ENCODE measurements at places on chromosomes 12 and 14. TPM values are rescaled to one million over a fixed set of nuclear protein-coding genes. Genes with fewer than 3 reads are reported as not detected.

GRCh38 chr12:50110762-50111351 is 1.2 kb upstream of the COX14 start:
- DNase-seq: no peak

DNA sequence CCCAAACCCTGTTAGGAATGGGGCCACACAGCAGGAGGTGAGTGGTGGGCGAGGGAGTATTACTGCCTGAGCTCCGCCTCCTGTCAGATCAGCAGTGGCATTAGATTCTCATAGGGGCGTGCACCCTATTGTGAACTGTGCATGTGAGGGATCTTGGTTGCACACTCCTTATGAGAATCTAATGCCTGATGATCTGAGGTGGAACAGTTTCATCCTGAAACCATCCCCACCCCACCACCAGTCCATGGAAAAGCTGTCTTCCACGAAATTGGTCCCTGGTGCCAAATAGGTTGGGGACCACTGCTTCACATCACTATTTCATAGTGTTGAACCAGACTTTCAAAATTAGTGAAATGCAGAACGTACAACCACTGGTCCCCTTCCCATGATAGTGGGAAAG is 57.9 kb upstream of the BICD1 start:
- no peak for DNase-seq

DNA sequence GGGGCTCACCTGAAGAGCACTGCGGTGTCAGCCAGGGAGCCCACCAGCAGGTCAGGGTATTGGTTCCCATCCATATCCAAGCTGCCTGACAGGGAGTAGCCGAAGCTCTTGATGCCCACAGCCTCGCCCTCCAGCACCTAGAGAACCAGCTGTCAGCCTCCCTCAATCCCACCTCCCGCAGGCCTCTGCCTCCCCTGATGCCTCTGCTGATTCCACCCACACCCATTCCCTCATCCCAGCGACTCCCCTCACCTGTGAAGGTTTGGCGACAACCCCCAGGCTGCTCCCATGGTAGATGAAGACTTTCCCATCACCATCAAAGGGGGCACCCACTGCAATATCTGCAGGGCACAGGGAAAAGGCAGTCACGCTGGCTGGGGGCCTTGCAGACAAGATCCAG is 10.0 kb downstream of the ITGA7 start:
- no peak for DNase-seq

- no peak for DNase-seq
Measured at GRCh38 chr12:96482086-96482485, 7.3 kb upstream of the CFAP54 start.

DNA sequence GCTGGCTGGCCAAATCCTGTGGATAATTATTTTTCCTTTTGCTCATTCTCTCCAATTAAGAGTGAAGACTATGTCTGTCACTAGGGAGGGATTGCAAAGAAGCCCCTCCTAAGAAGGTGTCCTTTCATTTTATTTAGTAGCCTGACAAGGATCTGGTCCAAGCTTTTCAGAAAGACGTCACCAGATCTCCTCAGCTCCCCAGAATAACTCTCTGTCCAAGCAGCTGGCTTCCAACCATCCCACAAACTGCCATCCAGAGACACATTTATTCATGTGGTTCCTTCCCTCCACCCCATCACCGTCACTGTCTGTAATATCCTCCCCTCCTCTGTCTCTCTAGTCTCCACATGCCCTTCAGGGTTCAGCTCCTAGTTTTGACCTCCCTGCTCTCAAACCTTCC is 69.9 kb downstream of the PPM1H start:
- no peak for DNase-seq

GRCh38 chr14:52878469-52878868 is 72.4 kb downstream of the FERMT2 start:
- DNase-seq: no peak

Gene PYGL
- 30.5 TPM for total RNA-seq

Gene NYNRIN
- 35.4 TPM for total RNA-seq

DNA sequence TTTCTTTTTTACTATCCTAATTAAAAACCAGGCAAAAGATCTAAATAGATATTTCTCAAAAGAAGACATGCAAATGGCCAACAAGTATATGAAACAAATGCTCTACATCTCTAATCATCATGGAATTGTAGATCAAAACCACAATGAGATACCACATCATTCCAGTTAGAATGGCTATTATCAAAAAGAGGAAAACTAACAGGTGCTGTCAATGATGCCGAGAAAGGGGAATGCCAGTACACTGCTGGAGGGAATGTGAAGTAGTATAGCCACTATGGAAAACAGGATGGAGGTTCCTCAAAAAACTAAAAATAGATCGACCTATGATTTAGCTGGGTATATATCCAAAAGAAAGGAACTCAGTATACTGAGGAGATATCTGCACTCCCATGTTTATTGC is 39.0 kb upstream of the C12orf75 start:
- DNase-seq: no peak

Gene ESPL1
- 4.5 TPM for total RNA-seq

GRCh38 chr12:123948401-123948795 is 24.2 kb downstream of the CCDC92 start:
- no peak for DNase-seq

DNA sequence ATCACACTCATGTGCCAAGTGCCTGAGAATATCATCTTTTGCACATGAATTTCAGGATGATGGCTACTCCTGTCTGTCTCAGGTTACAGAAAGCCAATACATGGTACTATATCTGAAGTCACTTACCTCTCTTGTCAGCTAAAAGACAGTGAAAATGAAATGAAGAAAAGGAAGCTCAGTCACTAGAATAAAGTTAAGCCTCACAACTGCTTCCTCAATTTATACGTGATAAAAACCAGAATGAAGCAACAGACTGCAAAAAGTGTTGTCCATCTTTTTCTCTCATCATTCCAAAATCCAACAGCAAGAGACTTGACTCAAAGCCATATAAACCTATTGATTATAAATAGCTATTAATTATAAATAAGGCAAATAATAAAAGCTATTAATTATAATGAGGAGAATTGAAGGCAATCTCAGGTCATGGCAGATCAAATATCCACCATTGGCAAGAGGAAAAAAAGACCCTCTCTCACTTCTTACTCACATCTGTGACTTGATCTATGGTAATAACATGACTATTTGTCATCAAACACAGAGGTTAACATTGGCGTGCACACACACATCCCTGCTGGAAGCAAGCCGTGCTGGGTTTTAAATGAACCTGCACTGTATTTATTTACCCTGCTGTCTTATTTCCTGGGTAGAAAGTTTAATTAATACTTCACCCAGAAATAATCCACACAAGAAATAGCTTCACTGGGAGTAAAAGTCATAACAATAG is 10.0 kb downstream of the NIN start:
- no peak for DNase-seq

GRCh38 chr12:20436316-20436715 is 68.0 kb downstream of the PDE3A start:
- no peak for DNase-seq

- no peak for DNase-seq
Measured at GRCh38 chr14:104651876-104652260, 37.5 kb upstream of the INF2 start.

- no peak for DNase-seq
Measured at GRCh38 chr12:1525858-1526257, 68.5 kb downstream of the FBXL14 start.

Gene POMT2
- 16.7 TPM for total RNA-seq

GRCh38 chr14:92564344-92565039 is 50.9 kb downstream of the RIN3 start:
- DNase-seq: no peak

Gene MVK
- total RNA-seq: 10.5 TPM

GRCh38 chr14:100422556-100423316 is 99.6 kb downstream of the SLC25A47 start:
- DNase-seq: no peak

Gene CCDC197
- not detected for total RNA-seq

Gene MYL2
- 9.5 TPM for total RNA-seq

- DNase-seq: no peak
Measured at GRCh38 chr12:31687101-31687527, 27.6 kb downstream of the ETFBKMT start.

DNA sequence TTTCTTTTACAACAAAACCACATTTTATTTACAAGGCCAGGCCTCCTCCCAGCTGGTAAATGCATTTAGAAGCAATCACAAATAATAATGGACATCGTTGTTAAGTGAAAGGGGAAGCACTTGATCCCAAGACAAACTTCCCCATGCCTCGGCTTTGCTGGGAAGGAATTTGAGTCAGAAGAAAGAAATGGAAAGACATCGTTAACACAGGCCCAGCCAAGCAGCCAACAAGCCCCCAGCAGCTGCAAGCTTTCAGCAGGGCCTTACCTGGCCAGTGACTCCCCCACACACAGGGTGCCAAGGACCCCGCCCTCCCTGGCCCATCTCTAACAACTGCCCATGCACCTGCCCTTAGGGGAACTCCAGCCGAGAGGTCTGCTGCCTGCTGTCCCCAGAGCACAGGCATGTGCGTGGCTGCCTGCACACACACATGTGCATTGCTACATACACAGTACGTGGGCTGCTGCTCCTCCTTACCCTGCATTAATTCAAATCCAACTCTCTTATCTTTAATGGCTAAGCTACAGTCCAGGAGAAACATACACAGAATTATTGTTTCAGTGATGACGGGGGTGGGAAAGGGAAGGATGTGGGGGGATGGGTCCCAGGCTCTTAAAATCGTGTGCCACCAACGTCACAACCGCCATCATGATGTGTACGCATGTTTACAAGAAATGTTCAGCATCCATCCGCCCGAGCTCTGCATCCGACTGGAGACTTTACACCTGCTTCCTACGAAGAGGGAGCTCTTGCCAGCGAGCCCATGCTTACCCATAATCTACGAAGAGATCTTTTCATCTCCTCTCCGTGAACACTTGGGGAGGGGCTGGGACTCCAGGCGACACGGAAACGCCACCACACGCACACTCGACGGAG is 9.8 kb downstream of the BCL11B start:
- DNase-seq: no peak

GRCh38 chr12:51848326-51848727 is at the start of gene FIGNL2:
FIGNL2 (minus strand) TSS chr12:51848718; CDS start chr12:51822413, 26,305 bp downstream.
- DNase-seq: no peak

- no peak for DNase-seq
Measured at GRCh38 chr14:104950021-104950420, 25.3 kb downstream of the PLD4 start.

GRCh38 chr14:54566410-54567223 is at the start of gene SAMD4A:
SAMD4A (plus strand) TSS chr14:54567128; CDS start chr14:54567917, 789 bp downstream.
- DNase-seq: no peak
